ENCODE measurements at places on chromosomes 4 and X. TPM values are rescaled to one million over a fixed set of nuclear protein-coding genes. Genes with fewer than 3 reads are reported as not detected.

Gene CLCN3
- 29.2 TPM for total RNA-seq

Gene COL4A6
- 3.1 TPM for total RNA-seq

Gene TCEAL7
- total RNA-seq: 5.9 TPM

Gene DIAPH2
- total RNA-seq: 12.5 TPM

Gene CYLC1
- not detected for total RNA-seq

Gene CXCL8
- not detected for total RNA-seq

Gene SLC16A2
- total RNA-seq: 4.6 TPM

Gene XPNPEP2
- total RNA-seq: not detected

Gene DMD
- 3.6 TPM for total RNA-seq

Gene AREG
- 0.47 TPM for total RNA-seq

Gene ARHGEF6
- 9.4 TPM for total RNA-seq

Gene ADH6
- total RNA-seq: not detected

Gene SERTM2
- total RNA-seq: not detected

Gene GAGE1
- not detected for total RNA-seq

Gene SASH3
- total RNA-seq: not detected

Gene CLCN4
- total RNA-seq: 6.0 TPM

Gene MAGEB17
- total RNA-seq: not detected

Gene GATA1
- not detected for total RNA-seq

Gene KCND1
- total RNA-seq: 0.59 TPM

Gene FRAS1
- total RNA-seq: 6.4 TPM

Gene MAP7D2
- not detected for total RNA-seq

Gene RBMX2
- total RNA-seq: 33.8 TPM

Gene FABP2
- total RNA-seq: not detected

Gene SMR3B
- not detected for total RNA-seq

Gene TBC1D8B
- total RNA-seq: 12.1 TPM

Gene SLC10A6
- not detected for total RNA-seq

Gene NAA11
- not detected for total RNA-seq

Gene ERCC6L
- total RNA-seq: not detected

Gene CSAG2
- total RNA-seq: not detected

Gene BST1
- total RNA-seq: 11.1 TPM

Gene RTL3
- total RNA-seq: not detected

Gene ASB5
- total RNA-seq: 0.35 TPM

Gene NBDY
- total RNA-seq: 4.0 TPM

Gene REELD1
- not detected for total RNA-seq

Gene ZAR1
- not detected for total RNA-seq

Gene BCLAF3
- total RNA-seq: 4.9 TPM

All from smooth muscle cell of the coronary artery (primary cell).